ENCODE measurements at places on chromosomes 5 and 9.
A peak's percentile ranks its signal among the peaks of the same experiment; 100 is the strongest.

- DNase-seq: no peak
Observed at GRCh38 chr9:132589148-132590036, 7.0 kb downstream of the BARHL1 start.

GRCh38 chr9:21902136-21902535 is 92.1 kb downstream of the CDKN2A start:
- no peak for DNase-seq

- no peak for DNase-seq
Observed at GRCh38 chr5:137567226-137567625, 68.1 kb upstream of the SPOCK1 start.

DNA sequence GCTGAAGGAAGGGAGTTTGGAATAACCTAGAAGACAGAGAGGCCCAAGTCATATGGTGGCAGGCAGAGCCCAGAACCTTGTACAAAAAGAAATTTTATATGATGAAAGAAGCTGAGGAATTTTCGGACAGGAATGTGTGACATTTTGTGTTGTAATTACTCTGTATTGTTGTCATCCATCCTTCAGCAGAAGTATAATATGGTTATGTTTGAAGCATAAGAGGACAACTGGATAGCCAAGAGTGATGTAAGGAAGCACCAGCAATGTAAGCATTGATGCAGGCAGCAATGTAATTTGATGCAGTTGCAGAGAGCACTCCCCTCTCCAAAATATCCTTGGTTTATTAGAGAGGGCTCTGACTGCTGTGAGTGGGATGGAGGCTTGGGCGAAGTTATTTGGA is 19.1 kb upstream of the SNX2 start:
- no peak for DNase-seq

DNA sequence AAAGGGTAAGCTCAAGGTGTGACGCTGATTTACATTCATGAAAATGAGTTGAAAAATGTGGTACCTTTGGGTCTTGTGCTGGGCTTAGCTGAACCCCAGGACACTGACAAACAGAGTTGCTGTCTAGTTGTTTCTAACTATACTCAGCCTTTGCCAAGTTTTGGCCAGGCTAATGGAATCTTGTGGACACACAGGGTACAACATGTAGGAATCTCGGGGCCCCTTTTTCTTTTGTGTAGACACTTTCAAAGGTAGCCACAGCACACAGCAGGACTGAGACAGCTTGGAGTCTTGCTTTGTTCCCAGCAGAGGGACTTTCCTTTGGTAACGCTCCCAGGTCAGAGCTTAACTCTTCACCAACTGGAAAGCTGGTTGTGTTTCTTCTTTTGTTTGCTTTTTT is 7.8 kb downstream of the LIX1 start:
- DNase-seq: no peak

DNA sequence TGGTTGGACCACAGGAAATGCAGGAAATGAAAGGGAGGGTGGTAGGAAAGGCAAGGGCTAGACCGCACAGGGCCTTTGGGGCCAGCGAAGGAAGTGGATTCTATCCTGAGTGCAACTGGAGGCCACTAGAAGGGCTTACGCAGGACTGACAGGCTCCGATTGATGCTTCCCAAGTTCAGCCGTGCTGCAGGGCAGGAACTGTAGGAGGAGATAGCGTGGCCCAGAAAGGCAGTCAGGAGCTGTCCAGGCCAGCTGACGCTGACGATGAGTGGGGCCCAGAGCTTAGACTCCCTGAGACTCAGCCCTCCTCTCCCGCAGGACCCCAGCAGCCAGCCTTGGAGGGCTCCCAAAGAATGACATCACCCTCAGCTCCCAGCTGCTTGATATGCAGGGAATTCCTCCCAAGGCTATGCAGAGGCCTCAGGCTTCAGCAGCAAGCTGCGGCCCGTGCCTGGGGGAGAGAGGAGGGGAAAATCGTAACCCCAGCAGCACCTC is 48.8 kb downstream of the KCNIP1 start:
- DNase-seq: no peak

DNA sequence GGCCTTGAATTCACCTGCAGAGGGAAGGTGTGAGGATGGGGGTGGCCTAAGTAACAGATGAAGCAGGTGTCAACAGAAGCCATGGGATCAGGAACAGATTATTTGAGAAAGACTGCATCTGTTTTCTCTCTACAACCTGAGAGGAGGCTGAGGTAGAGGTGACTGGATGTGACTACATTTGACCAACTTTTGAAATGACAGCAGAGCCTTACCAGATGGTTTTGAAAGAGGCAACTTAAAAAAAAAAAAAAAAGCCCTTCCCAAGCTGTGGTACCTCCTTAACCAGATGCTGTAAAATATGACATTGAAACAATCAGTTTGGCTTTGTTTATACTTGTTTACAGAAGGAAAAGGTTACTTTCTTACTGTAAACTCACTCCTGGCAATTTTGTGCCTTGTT is 108.6 kb downstream of the TRIO start:
- DNase-seq: no peak

GRCh38 chr9:20048437-20048836 is 259.6 kb upstream of the SLC24A2 start:
- no peak for DNase-seq

- DNase-seq: peak; percentile 43
Observed at GRCh38 chr9:114348906-114349482, 19.3 kb downstream of the ORM2 start.

- DNase-seq: no peak
Observed at GRCh38 chr9:79977074-79977435, 405.3 kb downstream of the TLE4 start.

GRCh38 chr9:68843239-68843638 is 138.2 kb downstream of the PIP5K1B start:
- DNase-seq: no peak

GRCh38 chr9:123336449-123336848 is 19.5 kb upstream of the CRB2 start:
- DNase-seq: no peak

GRCh38 chr5:175895686-175896102 is 24.3 kb downstream of the CPLX2 start:
- DNase-seq: peak; percentile 77

DNA sequence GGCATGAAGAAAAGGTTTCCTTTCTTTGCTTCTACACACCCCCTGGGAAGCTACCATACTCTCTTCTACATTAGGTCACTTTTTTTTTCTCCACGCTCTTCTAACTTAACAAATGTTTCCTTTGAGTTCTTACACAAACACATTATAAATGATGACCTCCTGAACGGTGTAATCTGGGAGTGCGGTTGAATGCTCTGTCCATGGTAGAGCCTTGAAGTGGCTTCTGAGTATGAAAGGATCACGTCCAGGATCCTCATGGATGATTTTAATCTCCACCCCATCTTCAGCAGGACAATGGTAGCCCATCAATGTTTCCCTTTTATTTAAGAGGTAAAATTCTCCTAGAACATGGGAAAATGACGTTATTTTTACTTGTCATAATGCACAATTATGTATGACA is 587.3 kb downstream of the SEMA5A start:
- no peak for DNase-seq

DNA sequence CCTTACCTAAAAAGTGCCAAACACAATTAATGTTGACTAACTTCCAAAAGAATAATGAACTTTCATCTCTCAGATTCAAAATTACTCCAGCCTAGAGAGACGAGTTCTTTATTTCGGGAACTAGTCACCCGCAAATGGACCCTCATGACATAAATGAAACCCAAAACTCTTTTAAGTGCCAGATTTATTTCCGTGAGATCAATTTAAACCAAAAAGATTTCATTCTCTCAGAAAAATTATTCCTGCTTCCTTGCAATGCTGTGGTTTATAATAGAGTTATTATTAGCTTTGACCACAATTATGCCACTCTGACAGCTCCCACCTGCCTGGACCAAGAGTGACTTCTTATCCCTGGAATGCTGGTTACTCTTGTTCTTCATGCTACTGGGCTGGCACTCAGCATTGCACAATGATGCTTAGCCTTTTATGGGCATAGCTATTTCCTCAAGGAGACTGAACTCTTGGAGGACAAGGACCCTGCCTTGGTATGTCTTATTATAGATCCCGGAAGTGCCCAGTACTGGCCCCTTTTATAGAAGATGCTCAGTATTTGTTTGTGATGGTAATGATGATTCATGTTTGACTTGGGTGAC is 183.5 kb downstream of the SNX18 start:
- no peak for DNase-seq

- DNase-seq: no peak
Observed at GRCh38 chr5:109349388-109349787, 60.4 kb downstream of the PJA2 start.

DNA sequence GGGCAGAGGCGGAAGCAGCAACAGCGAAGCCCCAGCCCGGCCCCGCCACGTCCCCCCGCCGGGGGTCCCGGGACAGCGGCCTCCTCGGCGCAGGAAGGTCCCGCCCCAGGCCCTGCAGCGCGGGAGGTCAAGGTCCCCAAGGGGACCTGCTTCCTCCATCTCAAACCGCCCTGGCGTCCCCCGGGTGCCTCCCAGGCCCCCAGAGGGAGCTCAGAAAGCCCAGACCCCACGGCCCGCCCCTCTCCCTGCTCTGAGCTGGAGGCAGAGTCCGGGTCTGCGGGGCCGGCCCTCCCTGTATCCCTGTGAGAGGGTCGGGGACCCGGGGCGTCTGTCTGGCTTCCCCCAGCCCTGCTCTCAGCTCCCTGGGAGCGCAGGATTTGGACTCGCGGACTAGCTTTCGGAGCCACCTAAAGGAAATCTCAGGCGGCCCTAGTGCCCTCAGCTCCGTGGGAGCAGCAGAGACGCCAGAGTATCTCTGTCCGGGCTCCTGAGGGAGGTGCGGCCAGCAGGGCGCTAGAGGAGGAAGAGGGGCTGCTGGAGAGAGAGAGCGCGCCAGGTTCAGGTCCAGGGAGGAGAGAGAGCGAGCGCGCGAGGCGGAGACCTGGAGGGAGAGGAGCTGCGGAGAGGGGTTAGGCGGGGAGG is 30.7 kb downstream of the EXOC3 start:
- DNase-seq: no peak

DNA sequence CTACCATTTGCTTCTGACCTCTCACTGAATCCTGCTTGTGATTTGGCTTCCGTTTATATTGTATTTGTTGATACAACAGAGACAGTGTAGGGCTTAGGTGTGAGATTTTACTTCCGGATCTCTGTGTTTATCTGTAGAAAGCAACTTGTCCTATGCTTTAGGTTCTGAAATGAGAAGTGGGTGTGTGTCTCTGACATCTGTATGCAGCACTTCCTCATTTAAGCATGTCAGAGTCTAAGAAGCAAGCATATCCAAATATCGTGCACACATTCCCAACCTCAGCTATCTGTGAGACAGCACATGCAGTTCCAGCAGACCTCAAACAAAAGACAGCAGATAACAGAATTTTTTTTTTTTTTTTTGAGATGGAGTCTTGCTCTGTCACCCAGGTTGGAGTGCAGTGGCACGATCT is 16.3 kb downstream of the KLF9 start:
- DNase-seq: peak; percentile 42

GRCh38 chr9:88258601-88259000 is 120.3 kb upstream of the SPATA31C2 start:
- no peak for DNase-seq

All from central memory CD4-positive, alpha-beta T cell (primary cell).